ENCODE measurements at places on chromosomes 2 and 18.
A peak's percentile ranks its signal among the peaks of the same experiment; 100 is the strongest.

DNA sequence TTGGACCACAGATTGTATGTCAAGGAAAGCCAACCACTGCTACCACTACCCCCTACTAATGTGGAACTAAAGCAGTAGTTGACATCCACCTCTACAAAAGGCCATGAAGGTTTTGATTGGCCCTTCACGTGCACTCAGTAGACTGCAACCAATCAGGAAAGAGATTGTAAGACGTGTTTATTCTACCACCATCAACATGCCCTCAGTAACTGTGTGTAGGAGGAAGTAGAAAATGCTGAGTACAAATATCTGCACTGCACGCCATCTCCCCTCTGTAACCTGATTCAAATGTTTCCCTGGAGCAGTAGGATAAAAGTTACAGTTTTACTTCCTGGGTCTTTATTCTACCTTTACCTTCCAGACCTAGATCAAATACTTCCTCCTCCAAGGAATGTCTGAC, 2.9 kb upstream of the CASP10 start:
- no peak for DNase-seq

DNA sequence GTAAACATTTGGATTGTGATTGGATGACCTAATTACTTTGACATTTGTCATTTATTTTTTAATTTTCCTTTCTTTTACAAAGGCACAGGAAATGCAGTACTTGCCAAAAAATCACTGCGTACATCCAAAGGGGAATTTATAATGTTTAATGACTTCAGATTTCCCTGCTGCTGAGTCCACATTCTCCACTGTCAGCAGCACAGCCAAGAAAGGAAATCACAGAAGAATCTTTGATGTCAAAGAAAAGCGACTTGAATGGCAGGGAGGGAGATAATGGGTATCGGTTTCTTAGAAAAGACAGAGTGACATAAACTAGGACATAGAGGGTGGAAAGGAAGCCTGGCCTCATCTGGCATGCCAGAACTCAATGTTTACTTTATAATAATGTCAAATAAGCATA, 41.4 kb upstream of the COPS8 start:
- DNase-seq = no peak

DNA sequence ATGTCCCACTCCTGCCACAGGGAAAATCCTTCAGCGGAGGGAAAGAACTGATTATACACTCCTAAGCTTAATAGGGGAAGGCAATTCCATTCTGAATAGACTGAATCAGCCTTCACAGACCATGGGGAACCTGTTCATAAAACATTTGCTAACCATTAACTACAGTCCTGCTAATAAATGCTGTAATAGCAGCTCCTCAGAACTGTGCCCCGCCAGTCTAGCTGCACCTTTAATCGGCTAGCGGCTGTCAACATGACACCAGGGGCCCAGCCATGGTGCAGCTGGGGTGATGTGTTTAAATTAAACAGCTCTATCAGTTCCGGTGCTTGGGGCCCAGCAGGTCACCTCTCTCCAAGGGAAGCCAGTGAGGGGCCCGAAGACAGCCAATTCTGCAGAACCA, 77.8 kb downstream of the GALNT14 start:
- no peak for DNase-seq

DNA sequence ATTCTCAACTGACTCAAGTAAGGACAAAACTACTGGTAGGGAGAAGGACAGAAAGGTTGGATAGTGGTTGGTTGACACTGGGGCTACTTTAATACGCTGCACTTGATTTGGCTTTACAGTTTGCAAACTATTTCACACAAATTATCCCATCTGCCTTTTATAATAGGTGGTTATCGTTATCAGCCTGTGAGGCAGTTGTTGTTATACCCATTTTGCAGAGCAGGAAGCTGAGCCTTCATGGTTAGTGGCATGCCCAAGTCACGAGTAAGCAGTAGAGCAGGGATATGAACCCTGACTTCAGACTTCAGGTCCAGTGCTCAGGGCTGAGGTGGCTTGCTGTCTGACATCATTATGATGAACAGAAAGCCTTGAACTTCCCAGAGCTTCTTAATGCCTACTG, 5.3 kb downstream of the CTIF start:
- no peak for DNase-seq

DNA sequence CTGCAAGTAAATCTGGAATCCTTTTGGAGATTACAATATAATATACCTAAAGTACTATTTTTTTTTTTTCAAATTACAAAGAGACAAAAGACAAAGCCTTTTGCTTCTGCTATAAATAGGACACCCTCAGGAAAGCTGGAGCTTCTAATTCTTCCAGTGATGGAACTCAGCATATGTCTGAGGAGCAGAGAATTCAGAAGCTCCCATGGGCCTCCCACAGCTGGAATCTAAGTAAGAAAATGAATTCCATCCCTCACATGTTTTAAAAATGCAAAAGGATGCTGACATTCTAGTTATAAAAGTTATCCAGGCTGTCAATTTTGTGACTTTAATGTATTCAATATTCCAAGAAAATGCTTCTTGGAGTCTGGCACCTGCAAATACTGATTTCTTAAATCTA, 571.3 kb upstream of the LRRTM4 start:
- DNase-seq = no peak

DNA sequence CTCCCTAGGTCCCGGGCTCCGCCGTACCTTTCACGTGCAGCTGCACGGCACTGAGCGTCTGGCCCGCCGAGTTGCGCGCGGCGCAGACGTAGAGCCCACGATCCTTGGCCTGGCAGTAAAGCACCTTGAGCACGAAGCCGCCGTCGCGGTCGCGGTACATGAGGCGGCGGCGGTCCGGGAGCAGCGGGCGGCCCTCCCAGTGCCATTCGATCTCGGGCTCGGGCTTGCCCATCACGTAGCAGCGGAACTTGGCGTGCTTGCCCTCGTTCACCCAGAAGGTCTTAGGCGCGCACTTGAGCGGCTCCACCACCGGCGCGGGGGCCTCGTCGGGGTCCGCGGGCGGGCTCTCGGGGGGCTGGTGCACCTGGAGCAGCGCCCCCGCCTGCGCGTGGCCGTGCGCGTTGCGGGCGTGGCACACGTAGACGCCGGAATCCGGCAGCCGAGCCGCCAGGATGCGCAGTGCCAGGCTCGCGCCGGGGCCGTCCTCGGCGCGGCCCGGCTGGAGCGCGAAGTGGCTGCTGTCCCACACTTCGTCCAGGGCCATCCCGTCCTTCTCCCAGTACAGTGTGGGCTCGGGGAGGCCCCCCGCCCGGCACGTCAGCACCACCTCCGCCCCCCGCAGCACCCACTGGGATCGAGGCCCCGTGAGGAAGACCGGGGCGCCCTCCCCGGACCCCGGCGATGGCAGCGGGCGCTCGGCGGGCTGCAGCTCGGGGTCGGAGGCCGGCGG, 980 bp downstream of the OBSL1 start:
- no peak for DNase-seq

DNA sequence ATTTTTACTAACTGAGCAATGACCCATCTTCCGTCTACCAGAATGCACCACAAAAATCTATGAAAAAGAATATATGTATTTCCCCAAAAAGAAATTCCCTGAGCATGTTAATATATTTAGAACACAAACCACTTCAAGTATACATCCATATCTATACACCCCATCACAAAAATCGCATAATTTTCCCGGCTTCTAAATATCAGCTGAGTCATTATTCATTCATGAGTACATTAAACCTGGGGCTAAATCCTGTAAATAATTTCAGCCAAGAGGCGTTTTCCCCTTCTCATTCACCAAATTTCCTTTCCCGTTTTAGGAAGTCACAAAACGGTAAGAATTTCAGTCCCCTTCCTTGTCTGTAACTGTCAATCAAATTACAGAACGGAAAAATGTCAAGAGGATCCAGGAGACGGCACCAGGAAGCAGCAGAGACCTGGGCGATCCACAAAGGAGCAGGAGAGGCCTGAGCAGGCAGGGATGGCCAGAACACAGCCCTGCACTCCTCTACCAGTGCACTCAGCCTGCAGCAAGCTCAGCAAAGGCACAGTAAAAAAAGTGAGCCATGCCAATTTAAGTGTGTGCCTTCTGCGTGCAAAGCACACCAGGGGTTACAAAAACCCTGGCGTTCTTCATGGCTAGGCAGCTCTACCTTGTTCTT, 300.7 kb downstream of the TCF4 start:
- DNase-seq = no peak

- no peak for DNase-seq
Observed at GRCh38 chr2:86675104-86675503, 45.0 kb upstream of the RMND5A start.

GRCh38 chr2:3345621-3346020, 32.0 kb downstream of the EIPR1 start:
- DNase-seq = no peak

DNA sequence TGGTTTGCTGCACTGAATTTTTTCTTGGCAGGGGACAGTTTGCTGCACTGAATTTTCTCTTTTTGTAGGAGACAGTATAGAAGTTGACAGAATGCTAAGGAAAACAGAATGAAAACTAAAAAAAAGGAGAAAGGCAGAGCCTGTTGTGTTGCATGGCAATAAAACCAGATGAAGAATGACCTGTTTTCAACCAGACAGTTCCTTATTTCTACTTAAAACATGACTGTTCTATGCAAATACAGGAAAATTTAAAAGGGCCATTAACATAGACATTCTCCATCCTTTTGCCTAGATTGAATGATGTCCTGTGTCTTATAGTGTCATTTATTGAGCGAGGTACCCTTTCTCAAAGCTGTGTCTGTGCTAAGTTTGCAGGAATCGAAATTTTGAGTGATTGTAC, 33.3 kb downstream of the ABI2 start:
- DNase-seq = no peak

- no peak for DNase-seq
Observed at GRCh38 chr2:232316461-232317330, 61.9 kb upstream of the ALPP start.

GRCh38 chr2:15980605-15981098, 40.3 kb downstream of the MYCN start:
- DNase-seq = no peak

DNA sequence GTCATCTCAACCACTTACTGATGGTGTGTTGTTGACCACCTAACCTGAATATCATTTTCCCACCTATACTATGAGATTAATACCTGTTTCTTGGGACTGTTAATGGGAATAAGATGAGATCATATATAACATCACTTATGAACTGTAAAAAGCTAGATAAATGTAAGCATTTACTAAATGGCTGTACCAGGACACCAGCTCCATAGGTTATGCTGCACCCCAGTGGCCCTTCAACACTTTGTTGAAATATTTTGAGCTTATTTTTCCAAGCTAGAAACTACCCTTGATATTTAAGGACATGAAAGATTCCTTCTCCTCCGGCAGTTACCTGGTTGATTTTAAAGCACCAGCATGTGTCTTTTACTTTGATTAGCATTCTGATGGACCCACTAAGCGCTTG, 138.0 kb upstream of the CDCA7 start:
- DNase-seq = no peak

- peak; percentile 6 for DNase-seq
Observed at GRCh38 chr2:227324642-227324994, 433 bp upstream of the MFF start.

DNA sequence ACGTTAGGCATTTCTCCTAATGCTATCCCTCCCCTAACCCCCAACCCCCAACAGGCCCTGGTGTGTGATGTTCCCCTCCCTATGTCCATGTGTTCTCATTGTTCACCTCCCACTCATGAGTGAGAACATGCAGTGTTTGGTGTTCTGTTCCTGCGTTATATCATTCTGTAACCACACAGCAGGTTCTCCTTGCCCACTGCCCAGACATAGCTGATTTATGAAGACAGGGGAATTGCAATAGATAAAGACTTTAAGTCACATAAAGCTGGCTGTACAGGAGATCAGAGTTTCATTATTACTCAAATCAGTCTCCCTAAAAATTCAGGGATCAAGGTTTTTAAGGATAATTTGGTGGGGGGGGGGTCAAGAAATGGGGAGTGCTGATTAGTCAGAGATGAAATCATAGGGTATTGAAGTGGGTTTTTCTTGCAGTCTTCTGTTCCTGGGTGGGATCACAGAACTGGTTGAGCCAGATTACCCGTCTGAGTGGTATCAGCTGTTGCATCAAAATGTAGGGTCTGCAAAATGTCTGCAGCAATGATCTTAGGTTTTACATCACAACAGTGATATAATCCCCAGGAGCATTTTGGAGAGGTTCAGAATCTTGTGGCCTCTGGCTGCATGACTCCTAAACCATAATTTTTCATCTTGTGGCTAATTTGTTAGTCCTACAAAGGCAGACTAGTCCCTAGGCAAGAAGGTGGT, 392.1 kb upstream of the KCNJ3 start:
- DNase-seq = no peak

DNA sequence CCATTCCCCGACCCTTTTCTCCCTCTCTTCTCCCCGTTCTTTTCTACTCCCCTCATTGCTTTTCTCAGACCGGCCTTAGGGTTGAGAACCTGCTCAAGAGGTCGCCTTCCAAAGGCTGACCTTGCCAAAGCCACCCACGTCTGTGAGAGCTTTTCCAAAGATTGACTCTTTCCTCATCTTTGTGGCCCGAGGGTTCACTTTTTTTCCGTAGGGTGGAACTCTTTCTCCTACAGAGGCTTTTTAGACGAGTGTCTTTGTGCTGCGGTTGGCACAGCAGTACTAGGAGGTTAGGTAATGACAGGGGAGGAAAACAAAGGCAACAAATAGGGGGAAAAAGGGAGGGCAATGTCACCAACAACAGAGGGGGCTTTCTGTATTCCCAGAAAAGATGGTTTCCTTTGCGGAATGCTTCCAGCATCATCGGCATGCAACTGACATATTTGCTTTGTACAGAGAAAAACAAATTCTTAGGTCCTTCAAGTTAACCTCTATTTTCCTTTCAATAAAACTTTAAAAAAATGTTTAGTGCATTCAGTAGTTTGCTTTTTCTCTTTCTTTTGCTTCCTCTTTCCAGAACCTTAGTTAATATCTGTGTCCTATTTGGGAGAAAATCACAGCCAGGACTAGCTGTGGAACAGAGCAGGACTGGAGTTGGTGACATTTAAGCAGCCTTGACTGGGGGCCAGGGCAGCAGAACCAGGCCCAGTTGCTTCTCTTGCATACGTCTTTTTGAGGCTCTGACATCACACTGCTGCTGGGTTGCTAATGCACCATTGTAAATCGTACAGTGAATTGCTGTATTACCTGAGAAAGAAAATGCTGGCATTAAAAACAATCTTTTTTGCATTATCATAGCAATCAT, 188.1 kb upstream of the FANCL start:
- DNase-seq = no peak

GRCh38 chr2:216246766-216247165, 125.5 kb downstream of the MARCHF4 start:
- no peak for DNase-seq

GRCh38 chr2:144511226-144511810, 8.6 kb downstream of the ZEB2 start:
- no peak for DNase-seq

GRCh38 chr2:207086136-207086535, 79.6 kb downstream of the KLF7 start:
- no peak for DNase-seq

GRCh38 chr2:11563784-11564666, 30.2 kb downstream of the GREB1 start:
- no peak for DNase-seq

- DNase-seq = no peak
Observed at GRCh38 chr2:45009928-45010701, 863 bp upstream of the SIX2 start.
